ENCODE measurements at places on chromosomes 7 and 10.

- no peak for DNase-seq
These were observed 14.7 kb downstream of the CNPY1 start for GRCh38 chr7:155531681-155532080.

DNA sequence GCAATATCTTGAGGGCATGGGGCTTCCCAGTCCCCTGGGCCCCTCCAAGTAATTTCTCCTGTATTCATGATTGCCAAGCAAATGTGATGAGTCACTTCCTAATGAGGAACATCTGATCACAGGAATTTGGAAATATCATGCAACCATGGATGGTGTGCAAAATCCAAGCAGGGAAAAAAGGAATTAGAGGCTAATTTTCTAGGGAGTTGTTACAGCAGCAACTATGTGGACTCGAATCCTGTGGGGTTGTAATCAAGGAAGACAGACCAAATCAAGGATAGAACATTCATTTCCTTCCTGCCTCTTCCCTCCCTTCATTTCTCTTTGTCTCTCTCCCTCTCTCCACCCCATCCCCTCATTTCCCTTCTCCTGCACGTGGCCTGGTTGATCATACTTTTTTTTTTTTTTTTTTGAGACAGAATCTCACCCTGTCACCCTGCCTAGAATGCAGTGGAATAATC lies 23.9 kb upstream of the AGFG2 start:
- peak; percentile 79 for DNase-seq

- peak; percentile 93 for DNase-seq
These were observed 69.1 kb upstream of the FOXP2 start for GRCh38 chr7:114345494-114345893.

DNA sequence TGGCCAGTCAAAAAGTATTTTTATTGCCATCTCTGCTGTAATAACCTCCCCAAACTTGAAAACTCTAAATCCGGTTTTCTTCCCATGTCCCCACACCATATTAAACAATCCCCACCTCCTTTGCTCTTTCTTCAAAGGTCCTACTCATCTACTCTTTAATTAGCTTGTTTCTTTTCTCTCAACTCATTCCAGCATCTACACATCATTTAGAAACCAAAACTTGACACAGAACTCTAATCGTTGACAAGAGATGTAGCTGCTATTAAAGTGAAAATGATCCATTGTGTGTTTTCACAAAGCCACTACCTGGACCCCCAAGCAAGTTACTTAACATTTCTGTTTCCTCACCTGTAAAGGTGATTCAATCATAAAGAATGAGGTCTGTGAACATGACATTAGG lies 436.3 kb upstream of the NPVF start:
- no peak for DNase-seq

- DNase-seq, result no peak
These were observed 53.4 kb downstream of the TMEM209 start for GRCh38 chr7:130151591-130152492.

DNA sequence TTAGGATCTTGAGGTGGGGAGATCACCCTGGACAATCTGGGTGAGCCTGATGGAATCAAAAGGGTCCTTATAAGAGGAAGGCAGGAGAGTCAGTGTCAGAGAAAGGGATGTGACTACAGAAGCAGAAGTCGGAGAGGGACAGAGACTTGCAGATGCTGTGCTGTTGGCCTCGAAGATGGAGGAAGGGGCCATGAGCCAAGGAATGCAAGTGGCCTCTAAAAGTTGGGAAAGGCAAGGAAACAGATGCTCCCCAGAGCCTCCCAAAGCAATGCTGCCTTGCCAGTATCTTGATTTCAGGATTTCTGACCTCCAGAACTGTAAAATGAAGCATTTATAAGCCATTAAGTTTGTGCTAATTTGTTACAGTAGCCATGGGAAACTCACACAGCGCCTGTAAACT lies 165.2 kb downstream of the FANK1 start:
- DNase-seq, result no peak

- DNase-seq, result no peak
These were observed 268.0 kb upstream of the SEMA3D start for GRCh38 chr7:85454904-85455303.

DNA sequence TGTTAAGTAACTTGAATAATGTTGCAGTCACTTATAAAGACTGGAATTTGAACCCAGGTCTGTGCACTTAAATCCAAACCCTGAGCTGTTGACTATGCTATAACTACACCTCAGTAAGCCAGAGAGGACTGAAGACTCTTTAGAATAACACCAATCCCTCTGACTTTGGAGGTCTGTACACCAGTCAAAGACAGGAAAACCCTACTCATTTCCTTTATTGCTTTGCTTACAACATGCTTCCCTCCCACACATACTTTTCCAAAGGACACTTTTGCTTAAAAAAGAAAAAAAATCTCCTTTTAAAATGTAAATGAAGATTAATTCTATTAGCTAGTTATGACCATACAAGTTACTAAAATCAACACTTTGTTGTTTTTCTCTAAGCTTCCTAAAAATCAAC lies 184.7 kb upstream of the KCTD7 start:
- DNase-seq, result no peak

GRCh38 chr10:12255048-12255447 lies 59.1 kb downstream of the CDC123 start:
- DNase-seq, result no peak

- DNase-seq, result no peak
These were observed 160.9 kb downstream of the SDK1 start for GRCh38 chr7:3461923-3462322.

Data from LHCN-M2 (cell line).